Spleen (tissue), 13 donors: ENCODE measurements at places on chromosomes 3 and 15. TPM values are rescaled to one million over a fixed set of nuclear protein-coding genes. Genes with fewer than 3 reads are reported as not detected.

DNA sequence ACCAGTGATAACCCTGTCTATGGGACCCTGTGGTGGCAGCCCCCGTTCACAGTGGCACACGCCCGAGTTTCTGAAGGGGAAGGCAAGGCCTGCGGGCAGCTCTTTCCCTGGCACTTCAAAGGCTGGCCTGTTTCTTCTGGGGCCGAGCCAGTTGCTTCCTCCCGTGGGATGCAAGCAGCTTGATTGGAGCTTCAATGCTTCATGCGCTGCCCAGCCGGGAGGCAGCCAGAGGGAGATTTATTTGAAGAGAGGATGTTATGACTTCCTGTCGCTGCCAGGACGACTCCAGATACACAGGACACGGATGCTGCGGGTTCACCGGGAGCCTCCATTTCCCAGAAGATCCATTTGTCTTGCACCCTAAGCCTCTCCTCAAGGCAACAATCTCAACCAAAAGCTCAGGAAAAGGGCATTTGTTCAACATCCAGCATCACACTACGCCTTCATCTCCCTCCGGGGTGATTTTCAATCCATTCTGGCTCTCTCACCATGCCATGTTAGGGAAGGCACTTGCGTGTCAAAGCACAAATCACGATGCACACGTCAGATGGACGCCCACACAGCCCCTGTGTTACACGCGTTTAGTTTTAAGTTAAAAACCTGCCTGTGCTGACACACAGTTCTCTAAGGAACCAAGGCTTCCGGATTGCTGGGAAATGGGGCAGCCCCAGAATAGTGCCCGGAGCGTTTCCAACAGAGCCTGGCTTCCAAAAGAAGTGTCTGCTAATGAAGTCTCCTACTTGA lies 330.2 kb downstream of the OCA2 start:
- no peaks in the 10 kb centered on the region for H3K36me3 ChIP-seq
- H3K4me3 ChIP-seq: no peak overlapping the region
- no peak overlapping the region for H3K27ac ChIP-seq
- no peak for DNase-seq
- no peaks in the 10 kb centered on the region for H3K27me3 ChIP-seq

DNA sequence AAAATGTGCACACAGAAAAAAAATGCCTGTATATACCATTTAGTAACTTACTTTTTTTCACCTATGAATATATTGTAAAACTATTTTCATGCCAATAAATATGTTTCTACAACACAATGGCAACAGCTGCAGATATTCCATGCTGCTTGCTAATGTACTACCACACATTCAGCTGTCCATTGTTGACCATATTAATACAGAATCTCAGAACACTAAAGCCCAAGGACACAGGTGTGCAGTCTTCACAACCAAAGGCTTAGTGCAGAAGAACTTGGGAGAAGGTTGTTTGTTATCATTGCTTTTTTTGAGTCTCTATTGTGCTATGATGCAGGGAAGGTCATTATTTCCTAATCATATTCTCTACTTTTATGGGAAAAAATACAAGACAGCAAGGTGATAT lies 79.6 kb downstream of the DIPK2A start:
- H3K4me1 ChIP-seq: no peaks in the 10 kb centered on the region
- H3K27me3 ChIP-seq: no peaks in the 10 kb centered on the region
- H3K27ac ChIP-seq: no peak overlapping the region
- H3K36me3 ChIP-seq: no peaks in the 10 kb centered on the region

DNA sequence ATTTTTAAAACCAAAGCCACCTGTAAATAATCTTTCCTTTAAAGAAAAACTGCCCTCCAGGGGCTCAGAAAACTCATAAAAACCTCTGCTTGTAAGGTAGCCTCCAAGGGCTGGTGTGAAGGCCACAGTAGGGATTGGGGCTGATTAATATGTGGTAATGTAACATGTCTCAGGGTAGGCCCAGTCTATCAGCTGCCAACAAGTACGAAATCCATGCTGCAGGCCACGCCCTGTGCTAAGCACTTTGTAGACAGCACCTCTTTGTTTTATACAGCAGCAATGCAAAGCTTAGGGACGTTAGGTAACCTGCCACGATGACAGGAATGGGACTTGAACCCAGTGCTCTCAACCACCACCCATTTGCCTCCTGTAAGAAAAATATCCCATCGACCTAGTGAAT lies 65.6 kb upstream of the PRICKLE2 start:
- no peak overlapping the region for H3K27ac ChIP-seq
- no peak overlapping the region for H3K4me3 ChIP-seq
- no peaks in the 10 kb centered on the region for H3K4me1 ChIP-seq
- H3K27me3 ChIP-seq: no peaks in the 10 kb centered on the region

GRCh38 chr15:58678683-58679082 lies 70.8 kb downstream of the ADAM10 start:
- H3K27me3 ChIP-seq: no peaks in the 10 kb centered on the region
- no peak for DNase-seq
- no peak overlapping the region for H3K4me3 ChIP-seq
- peaks cover 21% of the 10 kb centered on the region for H3K36me3 ChIP-seq
- no peak overlapping the region for H3K27ac ChIP-seq

DNA sequence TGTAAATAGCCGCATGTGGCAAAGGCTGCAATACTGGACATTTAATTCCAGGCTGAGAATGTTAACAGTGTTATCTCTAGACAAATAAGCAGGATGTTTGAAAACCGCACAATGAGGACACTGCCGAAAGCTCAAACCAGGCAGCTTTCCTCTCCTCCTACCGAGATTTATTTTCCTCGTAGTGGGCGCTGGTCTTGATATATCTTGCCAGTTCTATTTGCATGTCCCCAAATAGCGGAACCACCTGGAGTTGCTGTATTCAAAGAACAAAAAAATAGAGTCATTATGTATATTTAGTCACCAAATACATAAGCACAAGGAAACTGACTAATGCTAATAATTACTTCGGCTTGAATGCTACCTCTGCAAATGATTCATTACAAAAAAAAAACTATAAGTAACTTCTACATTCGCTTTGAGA lies 46.5 kb downstream of the CYFIP1 start:
- no peak overlapping the region for H3K4me3 ChIP-seq
- peaks cover 17% of the 10 kb centered on the region for H3K36me3 ChIP-seq
- H3K4me1 ChIP-seq: peaks cover 10% of the 10 kb centered on the region
- H3K27me3 ChIP-seq: no peaks in the 10 kb centered on the region

DNA sequence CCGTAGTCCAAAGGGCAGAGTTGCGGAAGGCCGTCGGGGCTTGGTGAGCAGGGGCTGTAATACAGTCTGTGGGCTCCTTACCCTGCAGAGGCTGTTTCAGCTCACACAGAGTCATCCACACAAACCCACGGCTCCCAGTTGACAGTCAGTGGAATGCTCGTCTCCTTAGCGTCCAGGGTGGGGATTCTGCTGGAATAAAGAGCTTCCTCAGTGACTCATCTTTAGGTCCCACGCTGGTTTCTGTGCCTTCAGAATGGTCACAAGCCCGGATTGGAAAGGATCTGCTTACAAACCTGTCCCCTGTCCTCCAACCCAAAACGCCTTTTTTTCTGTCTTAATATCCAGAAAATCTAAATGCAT lies 201.3 kb upstream of the TPM1 start:
- H3K36me3 ChIP-seq: no peaks in the 10 kb centered on the region
- H3K27ac ChIP-seq: no peak overlapping the region
- H3K27me3 ChIP-seq: no peaks in the 10 kb centered on the region
- no peak for DNase-seq
- H3K4me3 ChIP-seq: no peak overlapping the region

- no peak for DNase-seq
- H3K4me1 ChIP-seq: peaks cover 38% of the 10 kb centered on the region
- H3K4me3 ChIP-seq: no peak overlapping the region
- no peaks in the 10 kb centered on the region for H3K36me3 ChIP-seq
These were observed 2.5 kb downstream of the PFN2 start for GRCh38 chr3:149968216-149968615.

DNA sequence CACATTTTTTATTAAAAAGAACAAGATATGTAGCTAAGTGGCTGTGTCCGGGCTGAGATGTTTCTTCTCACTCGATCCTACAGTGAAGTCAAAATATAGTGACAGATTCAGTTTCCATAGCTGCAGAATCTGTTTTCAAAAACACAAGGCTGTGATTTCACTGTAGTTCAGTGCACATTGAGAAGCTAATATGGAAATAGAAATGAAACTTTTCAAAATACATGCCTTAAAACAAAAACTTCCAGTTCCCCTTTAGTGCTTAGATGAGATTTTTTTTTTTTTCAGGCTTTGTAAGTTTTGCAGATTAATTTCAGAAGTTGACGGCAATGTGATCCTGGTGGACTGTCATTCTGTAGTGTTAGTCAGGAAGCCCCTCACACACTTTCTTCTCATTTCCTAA lies 23.8 kb upstream of the TRAK1 start:
- H3K27ac ChIP-seq: peak overlapping the region; percentile 87
- no peaks in the 10 kb centered on the region for H3K27me3 ChIP-seq

- no peaks in the 10 kb centered on the region for H3K36me3 ChIP-seq
- no peaks in the 10 kb centered on the region for H3K27me3 ChIP-seq
- DNase-seq: peak; percentile 20
- no peak overlapping the region for H3K4me3 ChIP-seq
- H3K27ac ChIP-seq: no peak overlapping the region
These were observed 46.0 kb upstream of the SLC6A1 start for GRCh38 chr3:10946526-10946925.

Gene FBXL2
- 1.1 TPM for total RNA-seq

DNA sequence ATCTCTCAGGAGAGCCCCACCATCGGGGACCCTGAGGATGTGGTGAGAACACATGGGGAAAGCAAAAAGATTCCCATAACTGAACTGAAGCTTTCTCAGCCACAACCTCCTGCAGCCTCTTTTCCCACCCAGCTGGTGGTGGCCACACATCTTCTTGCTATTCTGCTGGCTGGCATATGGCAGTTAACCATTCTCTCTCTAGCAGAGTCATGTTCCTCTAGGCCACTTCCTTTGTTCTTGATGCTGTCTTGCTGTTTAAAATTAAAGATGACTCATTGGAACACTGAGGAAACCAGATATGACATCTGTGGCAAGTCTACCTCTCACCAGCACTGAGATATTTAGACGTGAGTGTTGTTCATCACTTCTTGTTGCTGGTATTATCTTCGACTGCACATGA lies 180.3 kb upstream of the ROBO2 start:
- H3K36me3 ChIP-seq: no peaks in the 10 kb centered on the region
- H3K27me3 ChIP-seq: no peaks in the 10 kb centered on the region

GRCh38 chr3:44522494-44522933 lies 32.5 kb upstream of the ZKSCAN7 start:
- H3K27ac ChIP-seq: no peak overlapping the region
- H3K36me3 ChIP-seq: no peaks in the 10 kb centered on the region
- H3K4me1 ChIP-seq: peaks cover 4% of the 10 kb centered on the region
- H3K27me3 ChIP-seq: no peaks in the 10 kb centered on the region
- no peak for DNase-seq

Gene ZNF502
- total RNA-seq: 4.9 TPM

DNA sequence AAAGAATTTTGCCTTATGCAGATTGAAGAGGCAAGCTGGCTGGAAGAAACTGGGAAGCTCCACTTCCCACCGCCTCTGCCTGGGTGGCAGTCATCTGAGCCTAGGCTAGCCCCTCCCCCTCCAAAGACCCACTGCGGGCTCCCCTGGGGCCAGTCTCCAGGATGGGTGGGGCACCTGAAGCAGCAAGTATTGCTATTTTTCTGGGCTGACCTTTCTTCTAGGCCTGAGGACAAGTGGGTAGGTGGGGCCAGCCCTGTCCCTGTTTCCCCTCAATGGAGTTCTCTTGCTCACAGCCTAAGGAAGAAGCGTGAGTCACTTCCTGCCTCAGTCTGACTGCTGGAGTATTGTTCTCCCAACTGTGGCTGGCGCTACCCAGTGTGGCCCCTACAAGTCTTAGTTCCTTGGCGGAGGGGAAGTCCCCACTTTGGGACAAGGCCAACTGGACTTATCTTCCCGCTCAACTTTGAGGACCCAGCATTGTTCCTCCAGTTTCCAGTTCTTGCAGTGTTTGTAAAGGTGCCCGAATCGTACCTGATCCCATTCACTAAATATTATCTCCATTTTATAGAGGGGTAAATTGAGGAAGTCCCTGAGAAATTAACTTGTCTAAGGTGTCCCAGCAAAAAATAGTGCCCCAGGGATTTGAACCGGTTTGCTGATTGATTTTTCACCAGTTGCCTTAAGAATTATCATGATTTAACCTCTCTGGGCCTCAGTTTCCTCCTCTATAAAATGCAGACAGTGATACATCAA lies 1.4 kb downstream of the FURIN start:
- H3K4me3 ChIP-seq: no peak overlapping the region
- no peaks in the 10 kb centered on the region for H3K36me3 ChIP-seq
- no peaks in the 10 kb centered on the region for H3K27me3 ChIP-seq
- peaks cover 61% of the 10 kb centered on the region for H3K4me1 ChIP-seq

- no peaks in the 10 kb centered on the region for H3K4me1 ChIP-seq
- peaks cover 100% of the 10 kb centered on the region for H3K36me3 ChIP-seq
- peak; percentile 43 for DNase-seq
- no peak overlapping the region for H3K27ac ChIP-seq
These were observed 105.1 kb downstream of the SNRPN start for GRCh38 chr15:25059698-25060471.

GRCh38 chr3:90132197-90132596 lies 1024.8 kb downstream of the EPHA3 start:
- H3K36me3 ChIP-seq: no peaks in the 10 kb centered on the region
- H3K4me3 ChIP-seq: no peak overlapping the region
- DNase-seq: no peak

- no peaks in the 10 kb centered on the region for H3K36me3 ChIP-seq
- no peak overlapping the region for H3K4me3 ChIP-seq
- no peaks in the 10 kb centered on the region for H3K4me1 ChIP-seq
- no peaks in the 10 kb centered on the region for H3K27me3 ChIP-seq
These were observed 221.0 kb upstream of the TPM1 start for GRCh38 chr15:62821384-62822131.

- no peak for DNase-seq
- no peaks in the 10 kb centered on the region for H3K4me1 ChIP-seq
- no peak overlapping the region for H3K27ac ChIP-seq
- no peaks in the 10 kb centered on the region for H3K27me3 ChIP-seq
These were observed 260.4 kb upstream of the KCNMB2 start for GRCh38 chr3:178275793-178276192.

Gene KBTBD12
- total RNA-seq: 0.51 TPM

Gene RHCG
- total RNA-seq: not detected

- no peak overlapping the region for H3K4me3 ChIP-seq
- no peaks in the 10 kb centered on the region for H3K4me1 ChIP-seq
- H3K36me3 ChIP-seq: no peaks in the 10 kb centered on the region
- no peak overlapping the region for H3K27ac ChIP-seq
- DNase-seq: no peak
- no peaks in the 10 kb centered on the region for H3K27me3 ChIP-seq
These were observed 167.1 kb downstream of the ARRDC4 start for GRCh38 chr15:98127586-98127985.

DNA sequence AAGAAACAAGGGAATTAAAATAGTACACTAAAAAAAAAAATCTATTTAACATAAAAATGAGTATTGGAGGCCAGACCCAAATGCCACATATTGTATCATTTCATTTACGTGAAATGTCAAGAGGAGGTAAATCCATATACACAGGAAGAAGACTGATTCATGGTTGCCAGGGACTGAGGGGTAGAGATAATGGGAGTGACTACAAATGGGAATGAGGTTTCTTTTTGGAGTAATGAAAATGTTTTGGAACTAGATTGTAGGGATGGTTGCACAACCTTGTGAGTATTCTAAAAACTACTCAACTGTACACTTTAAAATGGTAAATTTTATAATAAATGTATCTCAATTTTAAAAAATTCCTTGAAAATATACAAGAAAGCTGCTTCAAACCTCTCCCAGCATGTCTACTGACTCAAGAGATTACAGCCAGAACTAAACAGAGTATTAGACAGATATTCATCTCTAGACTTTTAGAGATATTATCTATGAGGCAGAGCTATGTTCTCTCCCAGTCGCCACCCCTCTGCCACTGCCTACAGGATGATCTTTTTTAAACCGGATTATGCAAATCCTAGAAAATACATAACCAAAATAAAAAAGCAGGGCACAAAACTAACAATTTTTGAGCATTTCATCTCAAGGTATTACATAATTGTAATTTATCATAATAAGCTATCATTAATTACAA lies 6.2 kb downstream of the HLTF start:
- H3K4me3 ChIP-seq: no peak overlapping the region
- DNase-seq: no peak
- H3K4me1 ChIP-seq: peaks cover 11% of the 10 kb centered on the region
- H3K27ac ChIP-seq: no peak overlapping the region
- H3K36me3 ChIP-seq: peaks cover 28% of the 10 kb centered on the region
